Right ventricle myocardium inferior (tissue), 1 donor: ENCODE measurements at places on chromosomes 4 and X. TPM values are rescaled to one million over a fixed set of nuclear protein-coding genes. Genes with fewer than 3 reads are reported as not detected.

PPBP gene
- total RNA-seq, result 0.35 TPM

SLC10A7 gene
- total RNA-seq, result 4.4 TPM

DCAF8L1 gene
- total RNA-seq, result not detected

GUCY1B1 gene
- total RNA-seq, result 32.6 TPM
